ENCODE measurements at places on chromosomes 11 and 22.

DNA sequence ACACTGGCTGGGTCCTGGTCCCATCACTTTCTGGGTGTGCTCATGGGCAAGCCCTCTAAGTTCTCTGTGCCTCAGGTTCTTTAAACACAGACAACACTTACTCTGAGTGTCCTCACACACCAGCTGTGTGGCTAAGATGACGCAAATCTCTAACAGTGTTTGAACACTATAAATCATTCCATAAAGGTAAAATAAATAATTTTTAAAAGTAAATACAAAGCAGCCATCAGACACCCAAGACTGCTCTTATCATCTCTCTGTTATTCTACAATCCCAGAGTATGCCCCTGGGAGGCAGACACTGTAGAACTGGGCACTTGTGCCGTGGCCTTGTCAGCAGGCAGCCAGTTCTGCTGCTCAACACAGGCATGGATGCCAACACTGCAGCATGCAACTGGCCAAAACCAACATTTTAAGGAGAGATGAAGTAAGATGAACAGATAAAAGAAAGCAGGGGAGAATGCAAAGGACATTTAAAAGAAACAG is 56.8 kb downstream of the RPL27A start:
- no peak for DNase-seq

DNA sequence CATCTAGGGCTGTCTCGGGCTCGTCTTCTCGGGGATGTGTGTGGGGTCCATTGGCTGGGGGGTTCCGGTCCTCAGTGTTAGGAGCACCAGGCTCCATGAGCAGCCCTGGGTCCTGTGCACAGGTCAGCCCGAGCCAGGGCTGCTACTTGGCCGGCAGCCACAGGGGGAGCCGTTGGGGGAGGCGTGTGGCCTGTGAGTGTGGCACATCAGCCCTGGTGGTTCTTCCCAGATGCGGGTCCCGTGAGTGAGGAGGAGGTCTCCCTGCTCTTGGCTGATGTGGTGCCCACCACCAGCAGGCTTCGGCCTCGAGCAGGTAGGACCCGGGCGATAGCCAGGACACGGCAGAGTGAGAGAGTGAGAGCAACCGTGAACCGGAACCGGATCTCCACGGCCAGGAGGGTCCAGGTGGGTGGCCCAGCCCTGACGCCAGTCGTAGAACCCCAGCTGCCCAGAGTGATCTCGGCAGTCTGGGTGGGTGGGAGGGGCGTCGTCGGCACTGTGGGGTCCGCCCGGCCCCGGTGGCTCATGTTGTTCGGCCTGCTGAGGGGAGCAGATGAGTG is 18.5 kb downstream of the IRF7 start:
- no peak for DNase-seq

DNA sequence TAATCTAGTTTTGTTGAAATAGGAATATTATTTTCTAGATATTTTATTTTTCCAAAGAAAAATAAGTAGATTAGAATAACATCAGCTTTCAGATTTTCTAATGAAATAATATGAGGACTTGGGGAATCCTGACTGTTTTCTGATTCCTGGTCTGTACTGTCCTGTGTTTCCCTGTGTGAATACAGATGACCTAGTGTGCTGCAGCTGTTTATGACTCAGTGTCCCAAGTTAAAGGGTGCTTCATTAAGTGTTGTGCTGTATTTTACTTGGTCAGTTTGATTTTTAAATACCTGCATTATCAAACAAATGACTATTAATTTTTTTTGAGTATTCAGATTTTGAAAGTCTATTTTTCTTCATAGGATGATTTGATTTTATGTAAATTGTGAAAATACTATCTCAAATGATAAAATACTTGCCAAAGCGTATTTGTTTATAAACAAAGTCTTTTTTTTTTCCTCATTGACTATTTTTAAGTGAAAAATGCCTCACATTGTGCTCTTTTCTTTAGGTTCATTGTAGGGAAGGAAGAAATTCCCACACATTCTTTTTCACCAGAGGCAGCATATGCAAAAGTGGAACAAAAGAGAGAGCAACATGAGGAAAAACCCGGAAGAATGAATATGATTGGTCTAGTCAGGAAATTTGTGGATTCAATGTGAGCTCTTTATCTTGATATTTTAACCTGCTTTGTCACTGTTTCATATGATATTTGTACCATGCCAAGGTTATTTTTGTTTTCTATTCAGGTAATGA is 264.2 kb downstream of the TMEM135 start:
- no peak for DNase-seq

DNA sequence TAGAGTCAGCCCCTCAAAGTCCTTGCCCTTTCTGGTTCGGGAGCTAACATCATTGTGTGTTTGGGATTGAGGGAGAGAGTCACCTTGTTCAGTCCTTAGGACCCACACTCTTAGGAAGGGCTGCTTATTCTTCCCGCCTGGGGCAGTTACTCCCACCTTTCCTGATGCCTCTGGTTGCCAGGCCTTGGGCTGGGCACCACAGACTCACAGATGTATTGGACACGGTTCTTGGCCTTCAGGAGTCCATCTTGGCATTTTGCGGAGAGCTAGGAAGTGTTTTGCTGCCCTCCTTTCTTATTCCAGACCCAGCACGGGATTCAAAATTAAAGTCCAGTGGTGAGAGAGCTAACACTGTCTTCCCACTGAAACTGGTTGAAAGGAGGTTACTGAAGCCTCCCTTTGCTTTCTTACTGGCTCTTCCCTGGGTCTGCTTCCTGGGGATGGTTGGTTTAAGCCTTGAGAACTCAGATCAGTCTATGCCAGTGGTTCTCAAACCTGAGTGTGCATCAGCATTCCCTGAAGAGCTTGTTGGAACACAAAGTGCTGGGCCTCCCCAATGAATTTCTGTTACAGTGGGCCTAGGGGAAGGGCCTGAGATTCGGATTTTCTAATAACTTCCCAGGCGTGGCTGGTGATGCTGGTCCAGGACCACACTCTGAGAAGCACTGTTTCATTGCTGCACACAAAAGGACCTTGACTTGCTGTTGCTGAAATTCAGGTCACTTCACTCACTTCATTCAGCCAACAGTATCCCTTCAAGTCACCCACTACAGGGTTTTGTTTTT is 1.4 kb downstream of the OSBP2 start:
- no peak for DNase-seq

DNA sequence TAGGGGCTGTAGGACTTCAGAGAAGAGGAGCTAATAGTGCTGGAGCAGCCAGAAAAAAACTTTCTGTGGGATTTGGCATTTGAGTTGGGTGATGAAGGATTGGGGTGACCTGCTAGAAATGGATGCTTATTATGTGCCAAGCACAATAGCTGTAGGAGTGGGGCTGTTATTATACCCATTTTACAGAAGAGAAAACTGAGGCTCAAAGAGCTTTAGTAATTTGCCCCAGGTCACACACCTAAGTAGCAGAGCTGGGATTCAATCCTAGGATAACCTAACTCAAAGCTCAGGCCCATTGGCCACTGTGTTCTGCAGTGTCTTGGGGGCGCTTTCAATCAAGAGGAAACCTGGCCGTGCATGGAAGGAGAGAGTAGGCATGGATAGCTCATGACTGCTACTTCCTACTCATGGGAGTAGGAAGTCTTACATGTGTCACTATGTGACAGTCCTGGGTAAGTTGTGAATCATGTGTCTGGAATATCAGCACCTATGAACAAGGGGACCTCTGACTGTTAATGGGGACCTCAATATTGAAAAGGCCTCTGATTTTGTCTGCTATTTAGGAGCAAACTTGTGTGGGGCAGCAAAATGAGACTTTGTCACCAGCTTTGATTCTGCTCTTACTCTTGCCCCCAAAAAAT is 6.1 kb upstream of the ELF5 start:
- DNase-seq = no peak

- DNase-seq = no peak
These were observed 31.2 kb downstream of the C22orf42 start for GRCh38 chr22:32127904-32128303.

GRCh38 chr11:94132152-94132558 is 3.5 kb downstream of the PANX1 start:
- DNase-seq = no peak

Data from activated CD4-positive, alpha-beta T cell treated with anti-CD3 and anti-CD28 coated beads for 24 hours (primary cell).